ENCODE measurements at places on chromosomes 7 and 10. TPM values are rescaled to one million over a fixed set of nuclear protein-coding genes. Genes with fewer than 3 reads are reported as not detected.

DNA sequence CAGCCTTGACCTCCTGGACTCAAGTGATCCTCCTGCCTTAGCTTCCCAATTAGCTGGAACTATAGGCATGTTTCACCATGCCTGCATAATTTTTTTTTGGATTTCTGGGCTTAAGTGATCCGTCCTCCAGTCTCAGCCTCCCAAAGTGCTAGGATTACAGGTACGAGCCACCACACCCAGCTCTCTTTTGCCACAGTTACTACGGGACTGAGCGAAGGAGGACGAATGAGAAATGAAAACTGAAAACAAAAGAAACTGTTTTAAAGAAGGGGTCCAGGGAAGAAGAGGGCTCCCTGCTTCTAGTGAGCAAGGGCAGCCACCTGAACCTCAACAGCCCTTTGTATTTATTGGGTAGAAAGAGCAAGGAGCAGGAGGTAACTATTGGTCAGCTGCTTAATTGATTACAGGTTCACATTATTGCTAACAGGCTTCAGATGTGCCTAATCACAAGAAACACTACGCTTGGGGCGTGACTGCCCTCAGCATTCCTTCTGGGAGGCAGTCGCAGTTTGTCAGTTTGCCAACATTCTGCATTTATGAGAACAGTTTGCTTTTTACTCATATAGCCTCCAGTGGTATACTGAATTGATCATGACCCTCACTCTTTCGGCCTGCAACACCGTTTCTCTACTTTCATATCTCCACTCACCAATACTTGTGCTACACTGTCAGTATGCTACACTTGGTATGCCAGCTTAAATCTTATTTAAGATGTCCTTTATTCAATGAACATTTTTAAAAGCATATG lies 676.8 kb downstream of the DNAJB9 start:
- DNase-seq: no peak

RNF133 gene
- total RNA-seq: 0.16 TPM

GRCh38 chr7:104207348-104207730 lies 474 bp downstream of the ORC5 start:
- no peak for DNase-seq

DNA sequence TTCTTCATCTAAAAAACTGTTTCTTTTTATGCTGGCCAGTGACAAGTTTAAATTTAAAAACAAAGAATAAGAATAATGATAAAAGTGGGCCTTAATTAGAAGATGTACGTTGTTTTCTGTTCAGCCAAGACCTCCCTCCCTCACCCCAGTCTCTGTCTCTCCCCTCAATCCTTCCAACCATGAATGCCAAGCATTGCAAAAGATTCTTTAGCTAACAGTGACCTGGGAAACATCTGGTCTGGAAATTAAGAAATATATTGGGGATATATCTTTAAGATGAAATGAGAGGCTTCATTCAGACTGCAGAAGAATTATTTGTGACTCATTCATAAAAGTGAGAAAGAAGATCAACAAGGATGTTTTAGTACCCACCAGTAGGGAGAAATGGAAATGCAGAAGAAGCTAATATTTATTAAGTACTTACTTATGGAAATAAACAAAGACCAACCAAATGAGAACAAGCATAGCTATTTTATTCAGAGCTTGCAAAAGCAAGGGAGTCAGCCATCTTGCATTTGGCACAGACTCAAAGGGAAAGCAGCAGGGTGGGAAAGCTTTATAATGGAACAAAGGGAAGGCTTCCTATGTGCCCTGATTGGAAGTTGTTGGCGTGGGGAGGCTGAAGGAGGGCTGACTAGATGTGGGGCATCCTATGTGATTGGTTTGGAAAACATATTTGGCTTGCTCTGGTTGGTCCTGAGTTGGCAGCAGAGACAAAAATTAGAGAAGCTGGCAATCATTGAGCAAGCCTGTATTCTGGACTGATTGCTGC lies 595.4 kb upstream of the GHITM start:
- no peak for DNase-seq

DNA sequence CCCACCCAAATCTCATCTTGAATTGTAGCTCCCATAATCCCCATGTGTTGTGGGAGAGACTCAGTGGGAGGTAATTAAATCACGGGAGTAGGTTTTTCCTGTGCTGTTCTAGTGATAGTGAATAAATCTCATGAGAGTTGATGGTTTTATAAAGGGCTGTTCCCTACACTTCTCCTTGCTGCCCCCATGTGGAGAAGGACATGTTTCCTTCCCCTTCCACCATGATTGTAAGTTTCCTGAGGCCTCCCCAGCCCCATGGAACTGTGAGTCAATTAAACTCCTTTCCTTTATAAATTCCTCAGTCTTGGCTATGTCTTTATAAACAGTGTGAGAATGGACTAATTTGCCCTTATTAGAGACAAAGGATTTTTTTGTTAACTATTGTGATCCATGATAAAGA lies 48.5 kb upstream of the MKX start:
- DNase-seq: no peak

DNA sequence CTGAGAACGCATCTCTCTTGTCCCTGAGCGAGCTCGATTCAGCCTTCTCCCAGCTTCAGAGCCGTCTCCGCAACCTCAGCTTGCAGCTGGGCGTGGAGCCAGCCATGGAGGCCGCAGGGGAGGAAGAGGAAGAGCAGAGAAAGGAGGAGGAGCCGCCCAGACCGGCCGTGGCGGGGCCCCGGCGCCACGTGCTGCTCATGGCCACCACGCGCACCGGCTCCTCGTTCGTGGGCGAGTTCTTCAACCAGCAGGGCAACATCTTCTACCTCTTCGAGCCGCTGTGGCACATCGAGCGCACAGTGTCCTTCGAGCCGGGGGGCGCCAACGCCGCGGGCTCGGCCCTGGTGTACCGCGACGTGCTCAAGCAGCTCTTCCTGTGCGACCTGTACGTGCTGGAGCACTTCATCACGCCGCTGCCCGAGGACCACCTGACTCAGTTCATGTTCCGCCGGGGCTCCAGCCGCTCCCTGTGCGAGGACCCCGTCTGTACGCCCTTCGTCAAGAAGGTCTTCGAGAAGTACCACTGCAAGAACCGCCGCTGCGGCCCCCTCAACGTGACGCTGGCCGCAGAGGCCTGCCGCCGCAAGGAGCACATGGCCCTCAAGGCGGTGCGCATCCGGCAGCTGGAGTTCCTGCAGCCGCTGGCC lies 43.2 kb downstream of the CHST3 start:
- peak; percentile 60 for DNase-seq

GRCh38 chr10:62186999-62187675 lies 81.5 kb downstream of the RTKN2 start:
- no peak for DNase-seq

GRCh38 chr10:90787393-90788198 lies 70.2 kb downstream of the HTR7 start:
- DNase-seq: no peak

DNA sequence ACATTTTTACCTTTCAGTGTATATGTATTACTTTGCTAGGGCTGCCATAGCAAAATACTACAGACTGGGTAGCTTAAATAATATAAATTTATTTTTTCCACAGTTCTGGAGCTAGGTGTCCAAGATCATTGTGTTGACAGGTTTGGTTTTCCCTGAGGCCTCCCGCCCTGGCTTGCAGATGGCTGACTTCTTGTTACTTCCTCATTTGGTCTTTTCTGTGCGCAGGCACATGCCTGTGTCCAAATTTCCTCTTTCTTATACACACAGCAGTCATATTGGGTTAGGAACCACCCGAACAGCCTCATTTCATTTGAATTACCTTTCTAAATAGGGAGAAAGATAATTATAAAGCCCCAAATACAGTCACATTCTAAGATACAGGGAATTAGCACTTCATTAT lies 521.6 kb upstream of the SORCS1 start:
- no peak for DNase-seq

Data from psoas muscle (tissue), 8 donors.